Hypothalamus (tissue), 51 donors: ENCODE measurements at places on chromosomes 3 and 15.

GRCh38 chr15:98807262-98807661, 158.9 kb downstream of the IGF1R start:
- no peak for DNase-seq

DNA sequence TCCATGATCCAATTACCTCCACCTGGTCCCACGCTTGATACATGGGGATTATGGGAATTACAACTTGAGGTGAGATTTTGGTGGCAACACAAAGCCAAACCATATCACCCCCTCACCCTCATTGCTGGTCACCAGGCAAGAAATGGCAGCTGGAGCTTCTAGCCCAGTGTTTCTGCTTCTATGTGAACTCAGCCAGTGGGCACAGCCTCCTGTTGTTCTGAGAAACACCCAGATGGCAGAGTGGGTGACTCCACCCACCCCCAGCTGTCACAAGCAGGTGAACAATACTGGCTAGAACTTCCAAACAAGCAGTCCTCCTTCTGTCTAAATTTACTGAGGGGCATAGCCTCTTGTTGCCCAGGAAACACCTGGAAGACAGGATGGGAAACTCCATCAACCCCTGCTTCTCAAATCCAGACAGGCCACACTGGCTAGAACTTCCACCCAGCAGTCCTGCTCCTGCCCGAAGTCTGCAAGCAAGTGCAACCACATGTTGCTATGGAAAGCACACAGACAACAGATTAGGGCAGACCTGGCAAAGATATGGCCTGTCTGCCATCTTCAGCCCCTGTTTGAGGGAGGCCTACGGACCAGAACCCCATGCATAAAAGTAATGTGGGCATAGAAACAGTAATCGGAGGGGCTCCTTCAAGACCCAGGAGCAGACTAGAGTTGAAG, 114.1 kb downstream of the DTWD1 start:
- DNase-seq = no peak

DNA sequence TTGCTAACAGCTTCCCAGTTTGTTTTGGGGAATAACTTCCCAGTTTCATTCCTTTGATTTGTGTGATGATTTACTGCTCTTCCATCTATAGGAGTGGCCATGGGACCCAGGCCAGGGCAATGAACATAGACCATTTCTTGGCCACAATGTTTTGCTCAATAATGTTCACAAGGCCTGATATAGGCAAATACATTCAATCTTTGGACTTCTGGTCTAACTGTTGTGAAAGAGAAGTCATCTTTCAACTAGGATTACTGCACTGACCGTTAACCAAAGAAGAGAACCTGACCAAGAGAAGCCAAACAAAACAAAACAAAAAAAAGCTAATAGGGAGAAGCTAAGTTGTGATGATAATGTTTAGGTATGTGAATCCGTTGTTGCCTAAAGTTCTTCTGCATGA, 221.8 kb upstream of the SUCLG2 start:
- DNase-seq = no peak

DNA sequence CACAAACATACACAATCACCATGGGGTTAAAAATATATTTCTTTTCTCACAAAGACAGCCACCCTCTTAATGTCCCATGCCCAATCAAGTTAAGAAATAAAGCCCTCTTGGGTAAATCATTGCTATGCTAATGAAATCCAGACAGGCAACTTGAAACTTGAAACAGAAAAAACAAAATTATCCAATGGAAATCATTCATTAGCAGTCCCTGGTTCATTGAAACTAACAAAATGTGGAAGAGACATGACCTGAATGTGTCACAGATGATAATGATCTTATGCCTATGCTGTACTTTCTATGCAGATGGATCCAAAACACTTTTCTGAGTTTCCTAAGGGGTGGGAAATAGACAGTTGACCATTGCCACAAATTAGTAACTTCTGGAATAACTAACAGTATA, 983.7 kb downstream of the MCTP2 start:
- DNase-seq = no peak

GRCh38 chr3:113179235-113179824, 32.0 kb upstream of the BOC start:
- no peak for DNase-seq

DNA sequence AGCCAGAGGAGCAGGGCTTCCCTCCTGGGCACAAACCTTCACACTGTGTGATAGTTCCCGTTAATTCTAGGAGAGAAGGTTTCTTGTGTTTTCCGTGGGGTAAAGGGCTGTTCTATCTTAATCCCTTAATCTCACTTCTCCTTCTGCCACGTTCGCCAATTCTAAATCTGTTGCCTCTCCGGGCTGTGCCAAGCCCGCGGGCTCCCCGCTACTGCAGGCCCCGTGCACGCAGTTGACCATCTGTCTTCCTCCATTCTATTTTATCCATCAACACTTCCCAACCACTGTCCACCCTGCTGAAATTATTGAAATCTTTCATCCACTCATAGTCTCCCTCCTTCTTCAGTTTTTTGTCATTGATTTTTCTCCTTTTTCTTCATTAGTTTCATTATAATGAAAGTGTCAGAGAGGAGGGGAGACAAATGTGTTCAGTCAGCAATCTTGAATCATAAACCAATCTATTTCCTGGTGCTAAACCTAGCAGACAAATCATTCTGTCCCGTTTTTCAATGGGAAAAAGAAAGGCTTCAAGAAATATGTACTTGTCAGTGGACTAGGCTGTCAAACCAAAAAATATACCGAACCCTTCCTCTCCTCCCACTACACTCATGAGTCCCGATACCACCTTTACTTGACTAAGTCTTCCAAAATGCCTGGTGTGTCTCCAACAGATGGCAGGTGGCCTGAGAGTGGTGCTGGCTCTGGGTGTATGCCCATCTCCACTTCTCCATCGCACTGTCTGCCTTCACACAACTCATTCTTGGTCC, 39.6 kb downstream of the SLCO2A1 start:
- DNase-seq = no peak

GRCh38 chr15:22823495-22824128, 14.9 kb upstream of the NIPA2 start:
- no peak for DNase-seq

GRCh38 chr3:51382947-51383578, 2.0 kb upstream of the MANF start:
- no peak for DNase-seq

- no peak for DNase-seq
These were observed 12.3 kb upstream of the PDZRN3 start for GRCh38 chr3:73637042-73637441.

- DNase-seq = no peak
These were observed 30.6 kb upstream of the SLC6A6 start for GRCh38 chr3:14371573-14372474.
